NCI-H1105 treated with DMSO at 0.1 percent for 48 hours (cell line): ENCODE measurements at places on chromosomes 11 and 22.

- no peak for DNase-seq
These were observed 69.2 kb downstream of the CCDC34 start for GRCh38 chr11:27293515-27294417.

GRCh38 chr11:9153651-9154050, 62.3 kb upstream of the SCUBE2 start:
- peak; percentile 42 for DNase-seq

DNA sequence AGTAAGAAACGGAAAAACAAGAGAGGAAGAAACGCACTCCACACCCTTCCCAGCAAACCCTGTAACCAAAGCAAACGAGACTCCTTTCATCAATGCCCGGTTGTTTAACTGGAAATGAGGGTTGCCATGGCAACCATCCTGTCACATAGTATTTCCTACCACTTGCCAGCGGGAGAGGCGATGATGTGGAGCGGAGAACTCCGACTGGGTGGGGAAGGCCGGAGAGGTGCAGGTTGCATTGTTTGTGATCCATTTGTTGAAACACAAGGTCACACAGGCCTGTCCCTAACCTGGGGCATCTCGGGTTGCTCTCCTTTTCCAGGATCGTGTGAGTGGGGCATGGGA, 609.9 kb downstream of the BUD13 start:
- peak; percentile 97 for DNase-seq

DNA sequence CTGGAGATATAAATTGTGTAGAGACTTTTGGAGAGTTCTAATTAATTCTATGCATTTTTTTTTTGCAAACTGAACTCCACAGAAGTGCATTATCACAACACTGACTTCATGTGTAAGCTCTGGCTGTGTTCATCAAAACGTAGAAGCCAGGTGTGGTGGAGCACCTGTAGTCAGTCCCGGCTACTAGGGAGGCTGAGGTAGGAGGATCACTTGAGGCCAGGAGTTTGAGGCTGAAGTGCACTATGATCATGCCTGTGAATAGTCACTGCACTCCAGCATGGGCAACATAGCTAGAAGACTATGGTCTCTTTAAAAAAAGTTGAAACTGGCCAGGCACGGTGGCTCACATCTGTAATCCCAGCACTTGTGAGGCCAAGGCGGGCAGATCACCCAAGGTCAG, 20.6 kb downstream of the TCF20 start:
- DNase-seq = no peak

DNA sequence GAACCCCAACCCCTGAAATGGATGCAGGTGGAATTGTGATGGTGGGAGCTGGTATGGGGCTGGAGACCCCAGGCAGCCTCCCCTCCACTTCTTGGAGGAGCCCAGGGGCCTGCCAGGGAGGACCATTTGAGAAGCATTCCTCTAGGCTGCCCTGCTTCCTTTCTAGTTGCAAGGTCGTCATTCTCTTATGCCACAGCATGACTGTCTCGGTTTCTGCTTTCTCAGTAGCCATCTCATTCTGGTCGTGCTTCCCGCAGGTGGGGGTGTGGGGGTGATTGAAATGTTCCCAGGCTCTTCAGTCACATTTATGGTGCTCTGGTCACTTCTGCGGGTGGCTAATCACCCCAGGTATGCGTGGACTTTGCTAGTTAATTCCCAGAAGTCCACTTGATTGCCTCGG, 223.7 kb upstream of the TBCEL start:
- no peak for DNase-seq

DNA sequence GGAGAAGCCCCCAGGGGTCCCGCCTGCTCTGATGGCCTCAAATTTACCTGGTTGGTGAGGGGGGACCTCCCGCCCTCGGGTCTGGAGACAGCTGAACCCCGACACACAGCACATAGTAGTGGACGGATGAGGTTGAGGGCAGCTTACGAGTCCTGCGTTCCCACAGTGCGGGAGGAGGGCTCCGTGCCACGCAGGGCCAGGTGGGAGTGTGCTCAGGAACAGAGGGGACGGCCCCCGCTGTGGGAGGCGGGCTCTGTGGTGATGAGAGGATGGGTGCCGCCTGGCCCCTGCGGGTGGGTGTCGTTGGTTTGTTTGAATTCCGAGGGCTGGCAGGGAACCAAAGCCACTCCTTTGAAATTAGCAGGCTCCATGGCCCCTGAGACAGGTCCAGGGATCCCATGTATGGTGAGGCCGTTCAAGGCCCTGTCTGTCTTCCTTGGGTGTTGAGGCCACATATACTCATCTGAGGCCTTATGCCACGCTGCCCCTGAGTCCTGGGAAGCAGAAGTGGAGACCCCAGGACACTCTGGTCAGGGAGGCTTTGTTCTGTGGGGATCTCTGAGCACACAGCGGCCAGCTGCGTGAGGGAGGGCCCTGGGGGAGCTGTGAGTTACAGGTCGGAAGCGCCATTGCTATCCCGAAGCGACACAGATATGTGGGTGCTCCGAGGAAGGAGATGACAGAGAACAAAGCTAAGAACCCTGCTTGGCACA, 21.9 kb downstream of the NADSYN1 start:
- no peak for DNase-seq

GRCh38 chr22:26619510-26619909, 1.7 kb upstream of the CRYBB1 start:
- no peak for DNase-seq

DNA sequence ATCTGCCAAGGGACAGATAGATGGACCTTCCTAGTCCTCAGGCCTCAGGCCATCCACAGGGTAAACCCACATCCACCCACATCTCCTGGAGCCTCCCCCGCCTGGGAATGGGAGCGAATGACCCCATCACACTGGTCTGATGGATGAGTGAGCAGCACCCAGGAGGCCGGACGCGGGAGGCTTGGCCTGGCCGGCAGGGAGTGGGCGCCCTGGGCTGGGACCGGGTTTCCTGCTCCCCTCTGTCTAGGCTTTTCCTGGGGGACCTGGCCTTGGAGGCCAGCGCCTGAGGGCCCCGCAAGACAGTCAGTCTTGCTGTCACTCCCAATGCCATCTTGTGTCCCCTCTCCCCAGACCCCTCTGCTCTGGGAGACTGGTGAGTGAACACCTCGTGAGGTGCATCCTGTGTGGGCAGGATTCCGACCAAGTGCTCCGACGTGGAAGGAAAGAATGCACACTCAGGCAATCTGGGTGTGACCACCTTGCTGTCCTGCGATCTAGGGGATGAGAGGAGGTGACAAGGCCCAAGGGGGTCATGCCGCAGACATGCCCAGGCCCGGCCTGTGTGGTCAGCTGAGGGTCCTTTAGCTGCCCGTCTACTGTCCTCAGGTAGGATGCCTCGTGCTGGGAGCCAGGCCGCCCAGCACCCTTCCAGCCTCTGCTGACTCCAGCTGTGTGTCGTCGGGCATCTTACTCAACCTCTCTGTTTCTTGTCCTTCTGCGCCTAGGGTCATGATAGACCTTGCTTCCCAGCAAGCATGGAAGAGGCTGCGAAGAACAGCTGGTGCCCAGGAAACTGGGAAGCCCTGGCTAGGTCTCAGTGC, 26.5 kb upstream of the WNT7B start:
- DNase-seq = no peak

DNA sequence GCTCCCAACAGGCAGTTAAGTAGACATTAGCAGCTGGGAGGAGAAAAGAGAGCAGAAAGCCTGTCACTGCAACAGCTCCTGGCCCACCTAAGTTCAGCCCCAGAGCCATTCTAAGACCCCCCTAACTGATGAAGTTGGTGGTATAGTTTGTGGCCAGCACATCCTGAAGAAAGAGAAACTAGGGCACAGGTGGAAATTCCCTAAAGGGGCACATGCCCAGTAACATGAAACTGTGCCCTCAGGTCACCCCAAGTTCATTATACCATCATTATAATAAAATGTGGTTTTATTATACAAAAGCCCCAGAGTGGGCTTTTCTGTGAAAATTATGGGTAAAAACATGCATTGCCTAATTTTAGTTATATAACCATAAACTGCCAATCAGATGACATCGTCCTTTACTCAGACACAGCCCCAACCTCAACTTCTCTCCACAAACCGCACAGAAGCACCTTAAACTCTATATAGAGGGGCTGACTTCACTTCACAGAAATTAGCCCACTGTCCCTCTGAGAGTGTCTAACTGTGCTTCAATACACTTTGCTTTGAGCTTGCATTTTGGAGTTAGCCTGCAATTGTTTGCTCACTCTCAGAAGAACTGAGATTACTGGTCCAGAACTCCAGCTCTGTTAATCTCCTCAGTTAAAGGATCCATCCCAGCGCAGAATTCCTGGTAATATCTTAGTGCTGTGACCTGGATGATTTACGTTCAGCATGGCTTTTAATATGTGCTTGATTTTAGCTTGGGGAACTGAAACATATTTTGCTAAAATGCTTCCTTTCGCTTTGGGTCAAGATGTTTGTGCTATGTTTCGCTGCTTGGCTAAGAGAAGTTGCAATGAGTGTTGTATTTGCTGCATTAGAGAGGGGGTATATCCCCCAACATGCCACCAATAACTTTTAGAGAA, 1.8 kb upstream of the APOL3 start:
- no peak for DNase-seq

- DNase-seq = no peak
These were observed 88.0 kb upstream of the E2F8 start for GRCh38 chr11:19328586-19329311.

DNA sequence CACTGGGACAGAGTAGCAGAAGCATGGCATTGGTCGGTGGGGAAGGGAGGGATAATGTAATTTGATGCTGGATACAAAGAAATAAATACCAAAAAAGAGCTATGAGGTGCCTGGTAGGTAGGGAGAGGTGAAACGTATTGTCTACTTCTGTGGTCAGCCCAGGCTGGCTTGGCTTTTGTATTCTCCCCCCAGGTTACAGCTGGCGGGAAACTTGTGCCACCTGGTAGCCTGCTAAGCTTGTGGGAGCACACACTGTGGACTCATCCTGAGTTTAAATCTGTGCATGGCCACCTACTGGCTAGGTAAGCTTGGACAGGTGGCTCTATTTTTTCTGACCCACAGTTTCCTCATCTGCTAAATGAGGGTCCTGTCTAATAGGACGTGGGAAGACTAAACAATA, 165.2 kb upstream of the E2F8 start:
- DNase-seq = no peak
